ENCODE measurements at places on chromosomes 5 and 9.
A peak's percentile ranks its signal among the peaks of the same experiment; 100 is the strongest.

- DNase-seq: no peak
Observed at GRCh38 chr5:122099060-122099790, 21.2 kb upstream of the LOX start.

- DNase-seq: no peak
Observed at GRCh38 chr9:76082057-76082456, 191.6 kb downstream of the PCSK5 start.

DNA sequence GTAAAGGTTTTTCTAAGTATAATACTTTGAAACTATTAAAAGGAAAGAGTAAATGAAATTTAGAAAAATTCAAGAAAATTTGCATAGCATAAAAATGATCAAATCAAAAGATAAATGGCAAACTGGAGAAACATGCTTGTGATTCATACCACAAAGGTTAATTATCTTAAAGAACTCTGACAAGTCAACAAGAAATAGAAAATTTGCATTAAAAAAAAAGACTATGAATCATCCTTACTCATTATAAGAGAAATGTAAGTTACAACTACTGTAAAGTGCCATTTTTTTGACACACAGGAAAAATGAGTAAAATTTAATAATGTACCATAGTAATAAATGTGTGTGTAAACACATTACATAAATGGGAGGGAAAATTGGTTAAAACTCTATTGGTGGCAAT is 624.4 kb upstream of the C9orf72 start:
- DNase-seq: no peak

GRCh38 chr5:80031109-80031508 is 4.0 kb upstream of the THBS4 start:
- no peak for DNase-seq

GRCh38 chr9:68603371-68603770 is 62.7 kb upstream of the TMEM252 start:
- no peak for DNase-seq

DNA sequence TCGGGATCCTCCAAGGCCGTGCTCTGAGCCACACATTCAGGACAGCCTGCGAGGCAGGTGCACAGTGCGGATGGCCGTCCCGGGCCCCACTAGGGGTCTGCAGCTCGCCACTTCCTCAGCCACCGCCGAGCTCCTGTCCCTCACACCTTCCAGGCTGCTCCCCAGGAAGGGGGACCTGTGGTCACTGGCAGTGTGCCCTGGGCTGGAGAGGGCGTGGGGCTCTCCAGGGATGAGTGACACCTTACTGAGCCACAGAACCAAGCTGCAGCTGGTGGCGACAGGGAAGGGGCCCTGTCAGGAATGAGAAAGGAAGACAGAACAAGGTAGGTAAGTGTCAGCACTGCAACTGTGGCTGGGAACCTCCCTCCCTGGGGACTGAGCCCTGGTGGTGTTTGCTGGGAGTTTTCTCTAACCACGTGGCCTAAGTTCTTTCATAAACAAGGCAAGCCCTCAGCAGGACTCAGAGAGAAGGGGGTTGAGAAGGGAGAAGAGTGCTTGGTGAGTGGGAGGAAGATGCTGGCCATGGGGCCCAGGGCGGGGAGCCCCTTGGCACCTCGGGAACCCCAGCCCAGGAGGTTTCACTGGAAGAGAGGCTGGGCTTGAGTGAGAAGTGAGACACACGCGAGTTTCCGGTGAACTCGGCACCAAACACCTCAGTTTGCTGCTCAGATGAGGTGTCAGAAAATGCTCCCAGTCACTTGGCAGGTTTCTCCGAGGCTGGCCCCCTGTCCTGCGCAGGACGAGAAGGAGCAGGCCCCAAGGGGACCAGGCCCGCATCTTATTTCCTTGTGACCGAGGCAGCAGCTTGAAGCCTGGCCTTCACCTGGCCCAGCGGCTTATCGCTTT is 5.2 kb downstream of the IL13 start:
- no peak for DNase-seq

GRCh38 chr9:18617759-18618158 is 143.8 kb downstream of the ADAMTSL1 start:
- DNase-seq: no peak

DNA sequence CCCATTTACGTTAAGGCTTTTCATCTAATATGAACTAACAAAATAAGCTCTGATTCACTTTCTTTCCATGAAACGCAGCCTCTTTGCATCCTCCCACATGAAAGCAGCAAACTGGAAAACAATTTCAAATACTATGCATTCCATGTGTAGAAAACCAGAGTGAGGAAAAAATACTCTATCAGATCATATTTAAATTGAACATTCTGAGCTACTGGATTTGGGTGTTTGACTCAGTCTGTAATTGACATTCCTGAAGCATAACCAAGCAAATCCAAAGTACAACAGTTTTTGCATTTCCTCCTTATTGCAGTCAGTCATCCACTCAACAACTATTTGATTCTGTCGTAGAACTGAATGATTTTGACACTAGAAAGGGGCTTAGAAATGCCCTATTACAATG is 399.1 kb upstream of the NMUR2 start:
- no peak for DNase-seq

- peak; percentile 88 for DNase-seq
Observed at GRCh38 chr9:121499427-121500164, at the start of gene GGTA1. TSS of gene GGTA1 (minus strand) at chr9:121499844. CDS start at chr9:121467922, 31,922 bp downstream.

DNA sequence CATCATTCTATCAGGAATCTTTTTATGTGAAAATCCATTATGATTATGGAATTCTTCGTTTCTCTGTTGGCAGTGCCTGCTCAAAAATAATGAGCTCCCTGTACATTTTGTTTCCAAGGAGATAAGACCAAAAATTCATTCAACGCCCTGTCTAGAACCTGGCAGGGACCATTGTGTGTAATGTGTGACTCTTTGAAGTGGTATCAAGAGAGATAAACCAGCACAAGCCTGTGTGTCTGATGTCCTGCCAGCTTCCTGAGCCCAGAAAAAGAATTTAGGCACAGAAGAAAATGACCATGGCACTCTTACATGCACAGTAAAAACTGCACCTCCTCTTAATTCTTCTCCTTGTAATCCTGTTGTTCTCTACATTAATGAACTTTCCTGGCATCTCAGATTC is 177.4 kb downstream of the SAXO1 start:
- DNase-seq: no peak

GRCh38 chr5:136901-137300 is 44.9 kb downstream of the PLEKHG4B start:
- DNase-seq: no peak

GRCh38 chr9:111316796-111317195 is 13.2 kb downstream of the OR2K2 start:
- DNase-seq: no peak

DNA sequence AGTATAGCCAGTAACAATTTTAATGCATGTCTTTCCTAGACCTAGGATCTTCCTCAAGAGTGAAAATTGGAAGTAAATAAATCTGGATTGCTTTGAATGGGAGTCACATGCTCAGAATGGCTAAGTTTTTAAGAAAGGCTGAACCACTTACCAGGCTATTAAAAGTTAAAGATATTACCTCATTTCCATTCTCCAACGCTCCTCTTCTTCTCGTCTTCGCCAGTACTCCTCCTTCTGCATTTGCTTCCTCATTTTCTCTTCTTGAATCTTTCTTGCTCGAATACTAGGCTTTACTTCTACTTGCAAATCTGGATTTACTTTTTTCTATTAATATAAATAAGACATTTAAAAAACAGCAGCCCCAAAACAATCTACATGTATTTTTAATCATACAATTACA is 49.6 kb downstream of the ZFR start:
- DNase-seq: no peak

- DNase-seq: no peak
Observed at GRCh38 chr5:34475249-34475966, 180.7 kb upstream of the RAI14 start.

DNA sequence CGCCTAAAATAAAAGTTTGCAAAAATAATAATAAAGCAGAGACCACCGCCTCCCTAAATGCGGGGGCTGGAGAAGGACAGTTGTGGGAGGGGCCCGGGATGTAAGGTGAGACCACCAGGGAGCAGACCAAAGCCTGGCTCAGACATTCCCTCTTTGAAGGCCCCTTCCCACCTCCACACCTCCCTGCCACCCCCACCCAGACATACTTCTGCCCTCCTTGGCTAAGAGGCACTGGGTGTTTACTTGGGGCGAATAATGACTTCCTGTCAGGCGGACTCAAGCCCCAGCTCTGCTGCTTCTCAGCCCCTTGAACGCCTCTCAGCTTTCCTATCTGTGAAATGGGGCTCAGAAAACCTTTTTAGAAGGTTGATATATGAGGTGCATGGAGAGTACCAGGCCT is 58.8 kb upstream of the GGTA1 start:
- no peak for DNase-seq

DNA sequence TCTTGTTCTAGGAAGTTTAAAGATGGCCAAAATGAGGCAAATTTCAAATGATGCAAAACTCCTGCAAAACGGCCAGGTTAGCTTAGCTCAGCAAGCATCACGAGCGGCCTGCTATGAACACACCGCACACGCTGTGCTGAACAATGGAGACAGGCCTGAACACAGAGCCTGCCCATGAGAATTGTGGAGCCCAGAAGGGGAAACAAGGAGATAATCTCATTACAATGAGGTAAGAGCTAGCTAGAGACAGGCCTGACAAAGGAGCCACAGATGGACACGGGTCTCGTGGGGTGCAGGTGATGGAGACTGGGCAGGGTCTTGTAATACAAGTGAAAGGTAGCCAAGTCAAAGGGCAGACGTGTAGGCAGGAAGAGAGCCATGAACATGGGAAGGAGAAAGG is 50.2 kb downstream of the PSMB7 start:
- no peak for DNase-seq

- DNase-seq: no peak
Observed at GRCh38 chr9:111601237-111602018, 2.0 kb upstream of the PTGR1 start.

DNA sequence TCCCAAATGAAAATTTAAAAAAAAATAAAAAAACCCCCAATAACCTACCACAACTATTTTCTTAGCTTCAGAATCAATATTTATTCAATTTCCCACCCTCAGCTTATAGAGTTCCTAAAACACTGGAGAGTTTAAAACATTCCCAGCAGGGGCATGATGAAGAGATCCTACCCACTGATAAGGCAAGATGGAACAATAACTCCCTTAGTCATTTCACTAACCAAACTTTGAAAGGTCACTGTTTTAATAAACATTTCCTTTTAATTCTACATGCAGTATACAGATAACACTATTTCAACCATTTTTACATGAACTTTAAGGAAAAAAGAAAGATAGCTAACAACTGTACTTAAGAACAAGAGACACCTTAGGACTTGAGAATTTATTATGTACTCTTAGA is 34.9 kb upstream of the ACOT12 start:
- DNase-seq: no peak

GRCh38 chr5:179802950-179803562 is 3.6 kb downstream of the MGAT4B start:
- no peak for DNase-seq
